Activated naive CD4-positive, alpha-beta T cell treated with anti-CD3 and anti-CD28 coated beads, Interleukin-2, amount 10 ng/mL, durations not matched to agents 5 hours and 36 hours (primary cell): ENCODE measurements at places on chromosomes 12 and 14. TPM values are rescaled to one million over a fixed set of nuclear protein-coding genes. Genes with fewer than 3 reads are reported as not detected.

The INSM2 gene
- not detected for total RNA-seq

The KRT4 gene
- total RNA-seq, result not detected

The GPR84 gene
- 0.31 TPM for total RNA-seq

The ADAMTS20 gene
- not detected for total RNA-seq

The KLHDC1 gene
- 2.8 TPM for total RNA-seq

The PMCH gene
- 0.28 TPM for total RNA-seq

The AMN gene
- 0.87 TPM for total RNA-seq
